GM12878 (cell line): ENCODE measurements at places on chromosomes 2 and 18.
A peak's percentile ranks its signal among the peaks of the same experiment; 100 is the strongest.

- peak; percentile 25 for DNase-seq
Observed at GRCh38 chr2:26469092-26469710, 8.7 kb downstream of the OTOF start.

GRCh38 chr2:144519934-144520731 lies at the start of gene ZEB2:
Gene ZEB2 (minus strand): TSS chr2:144520119. CDS start chr2:144517350, 2,769 bp downstream.
- no peak for DNase-seq

DNA sequence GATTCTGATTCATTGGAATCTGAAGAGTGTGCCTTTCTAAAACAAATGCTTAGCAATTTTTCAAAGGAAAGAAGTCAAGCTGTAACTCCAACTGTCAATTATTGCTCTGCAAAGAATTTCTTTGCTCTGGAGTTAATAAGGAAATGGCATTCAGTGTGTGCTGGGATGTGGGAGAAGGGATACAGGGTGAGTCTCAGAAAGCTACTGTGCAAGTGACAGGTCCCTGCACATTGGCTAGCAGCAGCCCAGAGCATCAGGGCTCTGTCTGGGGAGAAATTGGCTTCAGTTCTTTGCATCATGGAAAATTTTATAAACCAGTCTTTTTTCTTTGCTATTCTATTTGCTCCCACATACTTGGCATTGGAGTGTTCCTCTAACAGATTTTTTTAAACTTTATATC lies 1.1 kb upstream of the SYT4 start:
- no peak for DNase-seq

GRCh38 chr2:37026050-37026449 lies 58.1 kb downstream of the HEATR5B start:
- DNase-seq: no peak

DNA sequence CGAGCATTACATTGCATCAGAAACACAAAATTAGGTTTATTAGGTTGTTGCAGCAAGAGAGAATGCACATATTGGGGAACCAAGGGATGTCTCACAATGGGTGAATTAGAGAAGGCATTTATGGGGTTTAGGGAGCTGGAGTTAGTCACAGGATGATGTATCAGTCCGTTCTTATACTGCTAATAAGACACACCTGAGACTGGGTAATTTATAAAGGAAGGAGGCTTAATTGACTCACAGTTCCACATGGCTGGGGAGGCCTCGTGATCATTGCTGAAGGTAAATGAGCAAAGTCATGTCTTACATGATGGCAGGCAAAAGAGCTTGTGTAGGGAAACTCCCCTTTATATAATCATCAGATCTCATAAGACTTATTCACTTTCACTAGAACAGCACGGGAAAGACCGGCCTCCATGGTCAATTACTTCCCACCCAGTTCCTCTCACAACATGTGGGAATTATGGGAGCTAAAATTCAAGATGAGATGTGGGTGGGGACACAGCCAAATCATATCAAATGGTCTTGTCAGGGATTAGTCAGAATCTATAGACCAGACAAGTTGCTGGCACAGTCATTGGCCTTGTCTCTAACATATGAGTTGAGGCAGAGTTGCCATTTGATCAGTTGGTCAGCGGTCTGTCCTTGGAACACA lies 61.9 kb upstream of the RBMS1 start:
- DNase-seq: no peak

DNA sequence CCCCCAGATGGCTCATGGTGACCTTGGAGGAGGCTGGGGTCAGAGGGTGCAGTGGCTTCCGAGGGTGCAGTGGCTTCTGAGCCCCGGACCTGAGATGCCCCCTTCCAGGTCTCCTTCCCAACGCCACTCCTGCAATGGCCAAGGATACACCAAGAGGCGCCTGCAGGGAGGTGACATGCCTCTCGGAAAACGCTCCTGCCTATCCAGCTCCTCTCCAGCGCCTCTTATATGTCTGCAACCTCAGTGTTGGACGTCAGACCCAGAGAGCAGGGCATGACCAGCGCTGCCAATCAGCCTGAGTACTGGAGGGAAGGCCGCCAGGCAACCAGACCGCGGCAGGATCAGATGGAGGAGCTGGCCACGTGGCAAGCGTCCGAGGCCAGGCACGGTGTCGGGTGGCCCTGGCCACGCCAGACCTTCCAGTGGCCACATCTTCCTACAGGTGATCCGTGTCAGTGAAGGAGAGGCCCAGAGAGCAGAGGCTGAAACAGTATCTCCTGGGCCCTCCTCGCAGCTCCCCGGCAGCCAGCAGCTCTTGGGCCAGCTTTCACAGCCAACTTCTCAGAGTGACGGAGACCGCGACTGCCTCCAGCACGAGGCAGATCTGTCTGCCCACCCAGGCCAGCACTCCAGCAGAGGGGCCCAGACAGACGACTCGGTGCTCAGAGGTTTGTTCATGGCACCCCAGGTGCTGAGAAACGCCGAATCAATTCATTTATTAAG lies 199.5 kb upstream of the SALL3 start:
- DNase-seq: no peak

DNA sequence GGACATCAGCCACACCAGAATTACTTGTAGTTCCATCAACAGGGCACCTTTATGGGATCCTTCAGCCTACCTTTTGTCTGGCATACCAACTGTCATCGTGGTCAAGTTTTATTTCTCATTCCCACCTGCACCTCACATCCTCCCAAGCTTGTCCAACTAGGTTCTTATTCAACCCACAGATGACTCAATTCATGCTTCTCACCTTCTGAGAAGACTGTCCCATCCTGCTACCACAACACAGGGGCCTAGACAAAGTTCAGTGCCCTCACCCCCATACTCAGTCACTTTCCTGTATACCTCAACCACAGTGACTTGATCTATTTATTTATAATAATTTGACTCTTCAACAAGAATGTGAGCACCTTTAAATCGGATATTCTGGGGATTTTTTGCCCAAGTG lies 114.4 kb upstream of the ACVR1C start:
- DNase-seq: peak; percentile 41

GRCh38 chr2:112691881-112692281 lies 28.9 kb upstream of the NT5DC4 start:
- no peak for DNase-seq

GRCh38 chr2:210392469-210392881 lies 77.5 kb upstream of the MYL1 start:
- DNase-seq: no peak

- no peak for DNase-seq
Observed at GRCh38 chr2:178197791-178198190, 3.5 kb downstream of the OSBPL6 start.

- no peak for DNase-seq
Observed at GRCh38 chr2:122019724-122020123, 264.3 kb downstream of the TSN start.

DNA sequence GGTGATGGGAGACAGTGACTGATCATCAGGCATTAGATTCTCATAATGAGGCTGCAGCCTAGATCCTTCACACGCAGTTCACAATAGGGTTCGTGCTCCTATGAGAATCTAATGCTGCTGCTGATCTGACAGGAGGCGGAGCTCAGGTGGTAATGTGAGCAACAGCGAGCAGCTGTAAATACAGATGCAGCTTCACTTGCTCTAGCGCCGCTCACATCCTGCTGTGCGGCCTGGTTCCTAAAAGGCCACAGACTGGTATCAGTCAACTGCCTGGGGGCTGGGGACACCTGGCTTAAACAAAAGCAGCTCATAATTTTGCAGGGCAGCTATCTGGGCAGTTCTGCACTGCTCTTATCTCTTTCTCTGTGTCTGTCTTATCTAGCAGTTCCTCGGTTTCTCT lies 20.4 kb upstream of the CD226 start:
- no peak for DNase-seq

DNA sequence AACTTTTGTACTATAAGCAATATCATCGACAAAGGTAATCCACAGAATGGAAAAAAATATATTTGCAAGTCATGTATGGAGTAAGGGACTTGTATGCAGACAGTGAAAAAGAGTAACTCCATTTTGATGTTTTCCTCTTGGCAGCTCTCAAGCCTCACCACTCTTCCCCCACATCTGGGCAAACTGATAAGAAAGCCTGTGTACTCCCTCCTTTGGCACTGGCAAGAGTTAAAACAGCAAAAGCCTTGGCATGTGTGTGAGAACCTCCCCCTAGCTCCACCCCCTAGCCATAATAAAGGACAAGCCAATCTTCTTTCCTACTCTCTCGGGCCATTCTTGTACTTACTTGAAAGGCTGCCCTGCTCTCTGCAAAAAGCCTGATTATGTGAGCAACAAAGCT lies 335.2 kb downstream of the LRATD1 start:
- DNase-seq: no peak

DNA sequence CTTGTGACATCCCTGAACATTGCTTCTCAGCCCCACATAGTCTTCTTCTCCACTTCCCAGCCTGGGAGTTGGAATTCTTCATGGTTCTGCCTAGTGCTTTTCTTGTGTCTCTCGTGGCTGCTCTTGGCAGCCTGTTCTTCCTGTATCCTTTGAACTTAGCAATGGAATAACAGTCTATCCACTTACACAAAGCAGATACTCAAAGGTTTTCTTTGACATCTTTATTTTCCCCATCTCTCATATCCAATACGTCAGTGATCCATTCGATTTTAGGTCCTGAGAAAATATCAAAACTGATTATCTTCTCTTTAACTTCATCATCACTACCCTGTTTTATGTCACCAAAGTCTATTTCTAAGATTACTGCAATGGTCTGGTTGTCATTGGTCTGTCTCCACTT lies 1091.2 kb upstream of the PIK3C3 start:
- DNase-seq: no peak

DNA sequence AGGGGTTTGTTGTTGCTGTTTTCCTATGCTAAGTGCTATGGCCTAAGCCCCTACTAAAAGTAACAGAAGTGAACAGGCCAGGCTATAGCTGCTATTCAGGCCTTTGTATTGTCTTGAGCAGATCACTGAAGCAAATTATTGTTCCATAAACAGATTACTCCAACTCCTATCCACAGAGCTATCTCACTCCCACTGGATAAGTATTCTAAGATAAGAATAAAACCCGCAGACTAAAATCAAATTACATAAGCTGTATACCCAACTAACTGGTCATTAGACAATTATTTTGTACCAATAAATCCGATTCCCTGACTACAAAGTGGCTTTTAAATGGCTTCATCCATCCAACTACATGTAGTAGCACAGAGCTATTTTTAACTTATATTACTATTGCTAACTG lies 74.3 kb downstream of the THADA start:
- no peak for DNase-seq

- DNase-seq: no peak
Observed at GRCh38 chr18:13328213-13328612, 109.7 kb downstream of the LDLRAD4 start.

GRCh38 chr18:48609820-48610815 lies 71.3 kb downstream of the CTIF start:
- DNase-seq: no peak

- DNase-seq: no peak
Observed at GRCh38 chr2:85174943-85175342, 41.8 kb downstream of the TCF7L1 start.

DNA sequence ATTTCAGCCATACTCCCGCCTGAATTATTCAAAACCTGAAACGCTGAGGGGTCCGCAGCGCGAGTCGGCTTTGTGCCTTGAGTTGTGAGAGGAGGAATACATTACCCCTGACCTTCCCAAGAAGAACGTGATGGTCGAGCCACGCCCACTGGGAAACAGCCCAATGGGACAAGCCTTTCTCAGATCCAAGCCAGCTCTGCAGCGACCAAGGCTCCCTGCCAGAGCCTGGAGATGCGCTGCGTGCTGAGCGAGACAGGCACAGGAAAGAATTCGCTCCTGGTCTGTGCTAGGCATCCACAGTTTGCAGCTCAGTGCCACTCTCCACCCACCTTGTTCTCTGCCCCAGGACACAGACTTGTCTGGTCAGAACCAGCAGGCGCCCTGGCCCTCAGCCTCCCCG lies 74.1 kb upstream of the GLI2 start:
- no peak for DNase-seq

DNA sequence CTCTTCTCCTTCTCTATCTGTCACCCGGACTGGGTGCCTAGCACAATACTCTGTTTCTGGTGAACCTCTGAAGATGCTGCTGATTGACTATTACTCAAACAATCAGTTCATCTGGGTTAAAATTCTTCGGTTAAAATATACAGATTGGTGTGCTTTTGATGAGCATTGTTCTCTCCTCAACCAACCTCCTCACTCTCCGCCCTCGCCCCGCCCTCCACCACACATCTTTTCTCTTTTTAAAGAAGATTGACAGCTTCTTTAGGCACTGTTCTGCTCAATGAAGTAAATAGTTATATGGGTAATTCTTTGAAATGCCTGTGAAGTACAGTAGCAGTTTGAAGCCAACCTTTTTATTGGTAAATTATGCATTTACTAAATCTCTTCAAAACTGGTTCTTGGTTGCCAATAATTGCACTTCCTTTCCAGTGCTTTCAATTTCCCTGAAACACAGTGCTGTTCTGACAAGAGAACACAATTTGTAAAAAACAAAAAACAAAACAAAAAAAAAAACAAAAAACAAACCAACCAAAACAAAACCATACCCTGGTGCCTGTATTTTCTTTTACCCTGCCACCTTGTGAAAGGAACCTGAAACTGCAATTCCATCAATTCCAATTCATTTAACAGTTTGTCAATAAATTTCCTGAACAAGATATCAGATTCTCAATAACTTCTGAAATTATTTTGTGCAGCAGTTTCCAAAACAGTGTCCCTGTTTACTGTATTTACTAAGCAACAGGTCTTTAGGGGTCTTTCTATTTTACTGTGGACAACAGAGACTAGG lies 188.6 kb downstream of the LRP1B start:
- DNase-seq: no peak

DNA sequence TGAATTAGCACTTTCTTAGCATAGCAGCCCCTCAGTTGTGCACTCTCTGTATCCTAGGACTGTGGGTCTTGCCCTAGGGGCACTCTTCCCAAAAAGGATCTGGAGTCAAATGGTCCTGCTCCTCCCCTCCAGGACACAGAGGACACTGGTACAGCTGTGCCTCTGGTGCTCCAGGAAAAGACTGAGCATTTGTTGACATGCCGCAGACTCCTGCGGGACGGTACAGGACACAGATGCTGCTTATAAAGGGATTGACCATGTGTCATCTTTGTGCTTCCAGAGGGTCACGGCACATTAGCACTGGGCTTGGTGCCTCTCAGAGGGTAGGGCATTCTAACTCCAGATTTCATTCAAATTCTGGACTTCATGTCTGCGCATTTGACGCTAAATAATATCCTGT lies 110.5 kb downstream of the KLF7 start:
- no peak for DNase-seq

DNA sequence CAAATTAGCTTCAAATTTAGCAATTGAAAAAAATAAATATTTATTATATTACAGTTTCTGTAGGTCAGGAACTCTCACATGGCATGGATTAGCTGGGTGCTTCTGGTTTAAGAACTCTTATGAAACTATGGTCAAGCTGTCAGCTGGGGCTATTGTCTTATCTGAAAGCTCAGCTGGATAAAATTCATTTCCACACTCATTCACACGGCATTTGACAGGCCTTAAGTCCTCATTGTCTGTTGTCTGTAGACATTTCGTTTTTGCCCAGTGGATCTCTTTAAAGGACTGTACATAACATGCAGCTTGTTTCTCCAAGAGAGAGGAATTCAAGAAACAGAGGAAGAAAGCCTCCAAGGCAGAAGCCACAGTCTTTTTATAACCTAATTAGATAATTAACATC lies 1556.8 kb upstream of the SLC39A10 start:
- no peak for DNase-seq
